Activated CD8-positive, alpha-beta T cell treated with anti-CD3 and anti-CD28 coated beads, Interleukin-2, amount 10 ng/mL, durations not matched to agents 7 days and 5 days (primary cell): ENCODE measurements at places on chromosomes 1 and 21. TPM values are rescaled to one million over a fixed set of nuclear protein-coding genes. Genes with fewer than 3 reads are reported as not detected.

DNA sequence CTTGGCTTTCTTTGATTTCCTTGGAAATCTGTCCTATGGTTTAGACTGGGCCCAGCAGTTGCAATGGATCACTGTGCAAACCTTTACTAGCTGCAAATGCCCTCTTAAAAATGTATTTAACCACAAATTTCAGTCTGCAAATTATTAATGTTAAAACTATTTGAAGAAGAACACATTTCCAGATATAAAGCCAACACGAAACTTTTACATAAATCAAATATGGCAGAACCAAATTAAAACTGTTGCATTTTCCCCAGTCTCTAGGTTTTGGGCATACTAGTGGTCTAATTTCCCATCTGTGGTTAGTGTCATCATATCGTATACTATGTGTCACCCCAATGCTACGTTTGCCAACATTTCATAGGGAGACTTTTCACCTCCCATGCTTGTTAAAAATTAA is 52.3 kb downstream of the HMCN1 start:
- H3K4me1 ChIP-seq = no peaks in the 10 kb centered on the region
- no peak overlapping the region for H3K27ac ChIP-seq
- DNase-seq = no peak
- H3K4me3 ChIP-seq = no peak overlapping the region
- no peaks in the 10 kb centered on the region for H3K27me3 ChIP-seq

- peaks cover 7% of the 10 kb centered on the region for H3K36me3 ChIP-seq
- peak overlapping the region; percentile 97 for H3K27ac ChIP-seq
- peak overlapping the region; percentile 92 for H3K4me3 ChIP-seq
- no peak for DNase-seq
These were observed 830 bp downstream of the INPP5B start for GRCh38 chr1:37945743-37946702.

GRCh38 chr21:38637161-38637560 is 138.9 kb upstream of the ERG start:
- peaks cover 5% of the 10 kb centered on the region for H3K27me3 ChIP-seq
- no peak for DNase-seq
- H3K27ac ChIP-seq = no peak overlapping the region
- H3K4me3 ChIP-seq = no peak overlapping the region
- peaks cover 5% of the 10 kb centered on the region for H3K4me1 ChIP-seq
- no peaks in the 10 kb centered on the region for H3K36me3 ChIP-seq

DNA sequence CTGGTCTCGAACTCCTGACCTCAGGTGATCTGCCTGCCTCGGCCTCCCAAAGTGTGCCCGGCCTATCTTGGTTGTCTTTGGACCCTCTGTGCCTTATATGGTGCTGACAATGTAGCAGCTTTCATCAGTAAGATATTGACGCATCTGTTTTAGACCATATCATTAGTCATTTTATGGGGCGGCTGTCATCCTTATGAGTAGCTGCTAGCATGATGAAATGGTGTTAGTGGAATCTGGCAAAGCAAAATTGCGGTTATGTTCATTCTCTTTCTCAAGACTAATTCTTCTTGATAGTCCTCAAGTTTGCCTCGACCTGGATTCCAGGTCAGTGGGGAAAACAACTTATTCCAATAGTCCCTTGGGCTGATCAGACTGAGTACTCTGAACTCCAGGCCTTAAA is 199.9 kb downstream of the PRDM2 start:
- no peak for DNase-seq
- no peaks in the 10 kb centered on the region for H3K4me1 ChIP-seq
- H3K4me3 ChIP-seq = no peak overlapping the region
- H3K27ac ChIP-seq = no peak overlapping the region
- no peaks in the 10 kb centered on the region for H3K36me3 ChIP-seq

- no peaks in the 10 kb centered on the region for H3K36me3 ChIP-seq
- no peak overlapping the region for H3K4me3 ChIP-seq
- no peak overlapping the region for H3K27ac ChIP-seq
These were observed 437.9 kb downstream of the MATN1 start for GRCh38 chr1:30285501-30285932.

GRCh38 chr1:46219551-46220520 is 16.7 kb downstream of the LURAP1 start:
- no peak overlapping the region for H3K27ac ChIP-seq
- no peaks in the 10 kb centered on the region for H3K4me1 ChIP-seq
- DNase-seq = no peak
- peaks cover 5% of the 10 kb centered on the region for H3K27me3 ChIP-seq
- H3K4me3 ChIP-seq = no peak overlapping the region

DNA sequence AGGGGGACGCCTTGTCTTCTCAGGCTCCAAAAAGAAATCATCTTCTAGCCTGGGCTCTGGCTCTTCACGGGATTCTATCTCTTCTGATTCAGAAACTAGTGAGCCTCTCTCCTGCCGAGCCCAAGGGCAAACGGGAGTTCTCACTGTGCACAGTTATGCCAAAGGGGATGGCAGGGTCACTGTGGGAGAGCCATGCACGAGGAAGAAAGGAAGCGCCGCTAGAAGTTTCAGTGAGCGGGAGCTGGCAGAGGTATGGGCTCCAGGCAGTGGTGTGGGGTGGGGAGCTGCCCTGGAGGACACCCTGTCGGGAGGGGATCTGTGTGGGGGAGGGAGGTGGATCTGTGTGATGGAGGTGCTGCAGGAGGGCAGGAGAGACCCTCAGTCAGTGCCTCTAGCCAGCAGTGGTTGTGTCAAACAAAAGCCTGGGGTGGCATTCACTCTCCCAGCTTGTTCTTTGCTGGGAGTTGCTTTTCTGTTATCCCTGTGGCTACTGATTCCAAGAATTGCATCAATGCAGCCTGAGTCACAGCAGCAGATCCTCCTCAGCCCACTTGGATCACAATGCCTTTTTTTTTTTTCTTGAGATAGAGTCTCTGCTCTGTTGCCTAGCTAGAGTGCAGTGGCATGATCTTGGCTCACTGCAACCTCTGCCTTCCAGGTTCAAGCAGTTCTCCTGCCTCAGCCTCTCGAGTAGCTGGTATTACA is 21.8 kb downstream of the KDM4A start:
- DNase-seq = no peak
- no peak overlapping the region for H3K27ac ChIP-seq
- no peaks in the 10 kb centered on the region for H3K27me3 ChIP-seq
- H3K4me1 ChIP-seq = no peaks in the 10 kb centered on the region
- peaks cover 64% of the 10 kb centered on the region for H3K36me3 ChIP-seq

DNA sequence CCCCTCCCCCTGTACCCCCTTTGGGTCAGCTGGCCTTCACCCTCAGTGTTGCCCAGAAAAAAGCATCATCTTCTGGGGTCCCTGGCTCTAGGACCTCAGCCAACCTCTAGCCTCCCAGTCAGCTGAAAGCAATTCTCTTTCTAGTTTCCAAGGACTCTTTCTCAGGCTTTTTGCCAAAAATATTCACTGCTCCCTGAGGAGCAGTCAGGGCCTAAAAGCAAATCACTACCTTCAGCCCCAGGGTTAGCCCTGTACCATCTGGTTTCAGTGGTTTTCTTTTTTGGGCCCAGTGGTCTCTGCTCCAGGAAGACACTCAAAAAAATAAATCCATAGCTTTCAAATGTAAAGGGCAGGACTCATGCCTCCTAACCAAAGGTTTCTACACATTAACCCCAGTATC is 3.1 kb upstream of the LMOD1 start:
- H3K4me3 ChIP-seq = no peak overlapping the region
- H3K27ac ChIP-seq = no peak overlapping the region
- DNase-seq = no peak
- H3K36me3 ChIP-seq = no peaks in the 10 kb centered on the region

DNA sequence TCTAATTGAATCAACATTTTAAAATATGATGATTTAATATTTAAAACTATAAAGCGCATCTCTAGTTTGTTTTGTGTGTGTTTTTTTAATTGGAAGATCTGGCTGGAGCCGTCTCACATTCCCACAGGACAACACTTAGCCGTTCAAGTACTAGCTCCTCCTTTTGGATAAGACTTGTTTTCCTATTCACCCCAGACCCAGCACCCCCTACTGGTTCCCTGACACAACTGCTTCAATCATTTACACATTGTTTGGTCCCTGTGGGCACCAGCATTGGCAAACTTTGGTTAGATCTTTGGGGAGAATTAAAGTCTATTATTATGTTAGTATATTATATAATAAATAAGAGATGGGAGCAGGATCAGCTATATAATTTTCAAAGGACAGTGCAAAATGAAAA is 34.5 kb downstream of the TYW3 start:
- no peaks in the 10 kb centered on the region for H3K4me1 ChIP-seq
- H3K36me3 ChIP-seq = peaks cover 11% of the 10 kb centered on the region
- DNase-seq = no peak
- no peak overlapping the region for H3K27ac ChIP-seq
- no peak overlapping the region for H3K4me3 ChIP-seq

DNA sequence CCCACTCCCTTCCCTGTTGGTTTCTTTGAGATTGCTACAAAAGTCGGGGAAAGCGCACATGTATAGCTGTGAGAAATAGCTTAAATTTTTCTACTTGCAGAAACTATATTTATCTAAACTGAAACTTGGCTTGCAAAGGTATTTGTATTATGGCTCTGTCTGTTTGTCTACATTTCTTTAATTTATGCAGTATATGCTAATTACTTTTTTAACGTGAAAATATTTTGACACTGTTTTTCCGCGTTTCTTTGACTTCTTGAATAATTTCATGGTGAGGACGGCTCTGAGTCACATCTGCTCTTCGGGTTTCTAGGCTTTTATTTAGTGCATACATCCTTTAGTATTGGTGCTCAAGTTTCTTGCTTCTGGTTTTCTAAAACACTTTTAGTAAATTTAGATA is 182.1 kb upstream of the ZRANB2 start:
- no peaks in the 10 kb centered on the region for H3K36me3 ChIP-seq
- no peak overlapping the region for H3K4me3 ChIP-seq
- no peak for DNase-seq
- no peak overlapping the region for H3K27ac ChIP-seq

DNA sequence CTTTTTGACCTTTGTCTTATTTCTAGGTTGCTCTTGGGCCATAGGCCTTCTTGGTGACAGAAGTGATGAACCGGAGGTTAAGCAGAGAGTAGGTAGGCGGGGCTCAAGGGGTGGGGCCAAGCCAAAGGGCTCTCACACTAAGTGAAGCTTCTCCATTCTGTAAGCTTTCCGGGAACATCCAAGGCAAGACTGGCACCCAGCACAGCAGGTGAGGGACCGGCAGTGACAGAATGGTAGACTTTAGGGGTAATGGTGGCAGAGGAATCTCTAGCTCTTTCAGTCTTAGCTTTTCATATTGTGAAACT is at the start of gene TNFAIP8L2:
TNFAIP8L2 (plus strand) TSS at position 135 of the 305 bp plus-strand sequence. CDS start 2,049 bp downstream, outside the sequence.
- H3K27ac ChIP-seq = peak within 1 kb of the TSS; percentile 98
- DNase-seq = peak; percentile 89
- peak within 1 kb of the TSS; percentile 100 for H3K4me3 ChIP-seq
- H3K27me3 ChIP-seq = no peaks in the 10 kb centered on the region
- peaks cover 36% of the 10 kb centered on the region for H3K36me3 ChIP-seq

- H3K27ac ChIP-seq = no peak overlapping the region
- no peak for DNase-seq
- no peak overlapping the region for H3K4me3 ChIP-seq
These were observed 14.5 kb downstream of the PLA2G4A start for GRCh38 chr1:186843226-186843625.

DNA sequence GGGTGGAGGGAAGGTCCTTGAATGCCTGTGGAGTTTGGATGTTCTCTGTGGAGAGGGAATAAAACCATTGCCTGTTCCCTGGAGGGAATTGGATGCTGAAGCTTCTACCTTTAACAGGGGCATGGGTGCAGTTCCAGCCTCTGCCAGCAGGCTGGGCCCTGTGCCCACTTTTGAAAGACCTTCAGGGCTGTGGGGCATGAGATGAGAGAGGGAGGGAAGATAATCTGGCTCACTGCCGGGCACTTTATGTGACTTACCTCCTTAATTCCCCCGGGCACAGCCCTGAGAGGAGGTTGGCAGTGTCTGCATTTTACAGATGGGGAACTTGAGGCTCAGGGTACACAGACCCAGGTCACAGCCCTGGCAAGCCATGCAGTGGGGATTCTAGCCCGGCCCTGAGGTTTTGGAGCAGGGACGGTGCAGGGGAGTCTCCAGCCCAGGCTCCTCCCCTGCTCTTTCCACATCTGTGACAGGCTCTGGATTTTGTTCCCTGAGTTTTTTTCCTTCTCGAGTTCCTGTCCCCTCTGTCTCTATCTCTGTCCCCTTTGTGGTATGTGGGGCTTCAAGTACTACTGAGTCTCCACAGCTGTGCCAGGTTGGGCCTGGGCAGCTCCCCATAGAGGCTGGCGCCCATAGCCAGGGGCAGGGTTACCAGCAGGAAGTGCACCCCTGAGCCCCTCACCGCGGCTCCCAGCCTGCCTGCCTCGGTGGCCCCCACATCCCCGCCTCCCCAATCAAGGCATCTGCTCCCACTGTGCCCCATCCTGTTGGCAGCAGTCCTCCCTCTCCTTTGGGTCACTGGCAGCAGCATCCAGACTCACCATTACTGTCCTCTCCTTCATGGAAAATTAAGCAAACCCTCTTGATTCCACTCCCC is 14.0 kb upstream of the THEMIS2 start:
- DNase-seq = peak; percentile 90
- H3K36me3 ChIP-seq = no peaks in the 10 kb centered on the region
- H3K4me1 ChIP-seq = peaks cover 22% of the 10 kb centered on the region
- H3K27me3 ChIP-seq = no peaks in the 10 kb centered on the region

GRCh38 chr1:58929671-58930325 is 146.0 kb upstream of the JUN start:
- H3K27ac ChIP-seq = peak overlapping the region; percentile 17
- peak; percentile 67 for DNase-seq
- peaks cover 58% of the 10 kb centered on the region for H3K4me1 ChIP-seq
- H3K36me3 ChIP-seq = no peaks in the 10 kb centered on the region

RGS18 gene
- total RNA-seq = 0.40 TPM

DIO1 gene
- not detected for total RNA-seq

CACNA1S gene
- not detected for total RNA-seq

CDC73 gene
- 53.8 TPM for total RNA-seq

SPRR2G gene
- not detected for total RNA-seq

RAP1GAP gene
- 0.13 TPM for total RNA-seq

PPIAL4G gene
- total RNA-seq = 0.60 TPM

AMY1C gene
- total RNA-seq = not detected

IPO13 gene
- total RNA-seq = 24.5 TPM
